Astrocyte of the spinal cord (primary cell): ENCODE measurements at places on chromosomes 2 and 18.

- DNase-seq = no peak
Measured at GRCh38 chr2:68992933-68993332, 18.5 kb downstream of the GKN1 start.

DNA sequence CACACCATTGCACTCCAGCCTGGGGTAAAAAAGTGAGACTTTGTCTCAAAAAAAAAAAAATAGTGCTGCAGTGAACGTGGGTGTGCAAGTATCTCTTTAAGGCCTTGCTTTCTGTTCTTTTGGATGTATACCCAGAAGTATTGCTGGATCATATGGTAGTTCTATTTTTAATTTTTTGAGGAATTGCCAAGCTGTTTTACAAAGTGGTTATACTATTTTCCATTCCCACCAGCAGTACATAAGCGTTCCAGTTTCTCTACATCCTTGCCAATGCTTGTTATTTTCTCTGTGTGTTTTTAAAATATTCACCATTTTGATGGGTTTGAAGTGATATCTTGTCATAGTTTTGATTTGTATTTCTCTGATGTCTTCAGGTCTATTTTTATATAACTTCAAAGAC lies 13.1 kb downstream of the ARMC9 start:
- peak; percentile 32 for DNase-seq

DNA sequence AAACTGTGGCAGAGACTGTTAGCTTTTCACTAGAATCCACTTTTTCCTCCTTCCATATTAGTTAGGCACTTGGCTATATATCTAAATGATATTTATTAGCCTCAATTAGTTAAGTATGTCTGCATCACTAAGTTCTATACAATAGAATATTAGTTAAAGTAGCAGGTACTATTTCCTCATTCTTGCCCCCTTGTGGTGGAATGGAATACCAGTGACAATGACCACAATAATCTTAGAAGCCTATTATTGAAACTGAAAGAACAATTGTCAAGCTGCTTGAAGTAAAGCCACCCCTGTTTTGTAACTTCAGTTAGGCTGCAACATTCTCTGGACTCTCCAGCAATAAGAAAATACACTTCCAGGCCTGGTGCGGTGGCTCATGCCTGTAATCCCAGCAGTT lies 476.3 kb upstream of the VWC2L start:
- peak; percentile 12 for DNase-seq

- DNase-seq = no peak
Measured at GRCh38 chr2:17969661-17970060, 91.2 kb downstream of the KCNS3 start.

- DNase-seq = no peak
Measured at GRCh38 chr2:134411279-134411827, 157.5 kb downstream of the MGAT5 start.

GRCh38 chr2:136327162-136327852 lies 209.4 kb upstream of the CXCR4 start:
- DNase-seq = peak; percentile 4

DNA sequence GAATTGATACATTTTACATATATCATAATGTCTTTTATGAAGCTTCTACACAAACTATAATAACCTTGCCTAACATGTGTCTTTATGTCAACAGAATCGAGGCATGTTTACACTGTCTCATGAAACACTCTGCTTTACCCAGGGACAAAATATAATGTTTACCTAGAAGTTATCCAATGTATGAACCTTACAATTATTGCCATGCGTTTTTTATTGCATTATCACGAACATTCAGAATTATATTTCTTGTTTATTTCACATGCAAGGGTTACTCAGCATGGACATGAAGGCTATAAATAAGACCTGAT lies 19.8 kb downstream of the LONRF2 start:
- no peak for DNase-seq

- no peak for DNase-seq
Measured at GRCh38 chr2:69947325-69947931, 14.0 kb downstream of the ASPRV1 start.

DNA sequence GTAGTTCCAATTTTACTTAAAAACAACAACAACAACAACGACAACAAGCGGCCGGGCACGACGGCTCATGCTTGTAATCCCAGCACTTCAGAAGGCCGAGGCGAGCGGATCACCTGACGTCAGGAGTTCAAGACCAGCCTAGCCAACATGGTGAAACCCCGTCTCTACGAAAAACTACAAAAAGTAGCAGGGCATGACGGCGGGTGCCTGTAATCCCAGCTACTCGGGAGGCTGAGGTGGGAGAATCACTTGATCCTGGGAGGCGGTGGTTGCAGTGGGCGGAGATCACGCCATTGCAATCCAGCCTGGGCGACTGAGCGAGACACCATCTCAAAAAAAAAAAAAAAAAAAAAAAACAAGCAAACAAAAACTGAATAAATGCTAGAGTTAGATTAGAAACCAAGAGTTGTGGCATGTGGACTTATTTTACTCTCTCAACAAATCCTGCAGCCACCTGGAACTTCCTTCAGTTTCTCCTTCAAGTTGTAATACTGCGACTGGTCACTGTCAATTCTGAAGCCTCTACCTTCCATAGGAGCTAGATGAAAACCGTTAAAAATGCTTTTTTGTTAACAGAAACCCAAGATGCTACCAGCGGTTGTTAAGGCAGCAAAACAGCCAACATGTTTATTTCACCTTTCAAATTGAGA lies 1.3 kb downstream of the ATP5F1A start:
- DNase-seq = no peak

GRCh38 chr2:128187032-128187654 lies 96.1 kb downstream of the UGGT1 start:
- DNase-seq = peak; percentile 77

DNA sequence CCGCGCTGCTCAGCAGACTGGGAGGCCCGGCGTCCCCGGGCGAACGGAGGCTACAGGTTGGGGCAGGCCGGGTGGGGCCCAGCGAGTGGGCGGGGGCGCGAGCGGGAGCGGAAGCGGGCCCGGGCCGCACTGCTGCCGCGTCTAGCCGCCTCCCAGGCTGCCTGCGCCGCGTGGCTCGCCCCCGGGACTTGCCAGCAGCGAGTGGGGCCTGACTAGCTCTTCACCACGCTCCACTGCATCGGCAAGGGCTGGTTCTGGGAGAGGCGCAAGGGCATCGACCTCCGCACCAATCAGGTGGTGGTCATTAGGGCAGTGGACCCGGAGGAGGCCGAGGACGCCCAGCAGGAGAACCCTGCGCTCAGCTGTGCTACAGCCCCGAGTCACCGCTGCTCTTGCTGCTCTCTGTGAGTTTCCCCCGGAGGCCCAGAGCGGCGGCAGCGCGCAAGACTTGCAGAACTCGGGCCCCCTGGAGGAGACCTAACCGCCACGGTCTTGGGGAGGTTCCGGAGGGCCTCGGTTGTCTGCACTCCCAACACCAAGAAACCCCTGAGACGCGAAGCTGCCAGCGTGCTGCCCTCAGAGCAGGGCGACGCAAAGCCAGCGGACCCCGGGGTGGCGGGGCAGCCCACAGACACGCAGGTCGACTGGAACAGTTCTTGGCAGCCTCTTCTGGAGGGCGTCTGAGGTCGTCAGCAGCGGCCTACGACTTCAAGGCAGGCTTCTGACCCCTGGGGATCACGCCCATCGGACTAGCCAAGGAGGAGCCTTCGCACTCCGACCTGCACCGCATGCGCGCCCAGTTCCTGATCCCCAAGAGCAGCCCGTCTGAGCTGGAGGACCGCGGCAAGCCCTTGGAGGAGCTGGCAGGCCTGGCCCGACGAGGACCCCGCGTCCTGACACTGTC lies 27.2 kb upstream of the PTPN2 start:
- peak; percentile 31 for DNase-seq

DNA sequence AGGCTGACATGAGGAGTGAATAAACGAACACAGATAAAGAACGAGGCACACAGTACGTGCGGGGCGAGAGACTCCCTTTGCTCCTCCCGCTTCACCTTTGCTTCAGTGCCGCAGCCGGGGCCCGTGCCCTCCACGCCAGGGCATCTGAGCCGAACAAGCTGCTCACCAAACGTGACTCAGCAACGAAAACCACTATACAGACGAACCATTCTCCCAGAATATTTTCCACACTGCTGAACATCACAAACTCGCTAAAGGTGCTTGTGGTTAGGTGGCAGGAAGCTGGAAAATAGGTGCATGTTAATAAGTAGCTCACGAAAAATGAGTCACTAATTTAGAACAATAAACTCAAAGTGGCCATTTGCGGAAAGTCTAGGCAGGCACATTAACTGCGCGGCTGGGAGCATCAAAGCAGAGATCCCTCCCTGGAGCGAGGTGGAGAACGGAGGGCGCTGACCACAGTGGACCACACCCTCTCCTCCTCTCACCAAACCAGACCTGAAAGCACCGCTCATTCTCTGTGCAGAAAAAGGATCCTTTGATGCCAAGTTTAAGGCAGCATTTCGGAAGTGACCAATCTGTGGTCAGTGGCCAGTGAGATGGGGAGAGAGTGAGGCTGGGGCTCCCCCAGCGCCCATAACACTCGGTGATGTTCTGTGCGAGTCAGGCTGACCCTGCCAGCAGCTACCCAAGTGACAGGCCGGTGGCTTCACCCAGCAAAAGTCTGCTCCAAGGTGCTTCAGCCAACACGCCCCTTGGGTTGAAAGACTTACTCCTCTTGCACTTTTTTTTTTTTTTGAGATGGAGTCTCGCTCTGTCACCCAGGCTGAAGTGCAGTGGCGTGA lies 153.2 kb downstream of the HDAC4 start:
- peak; percentile 81 for DNase-seq

GRCh38 chr18:68316636-68317035 lies 398.3 kb downstream of the TMX3 start:
- DNase-seq = peak; percentile 40

DNA sequence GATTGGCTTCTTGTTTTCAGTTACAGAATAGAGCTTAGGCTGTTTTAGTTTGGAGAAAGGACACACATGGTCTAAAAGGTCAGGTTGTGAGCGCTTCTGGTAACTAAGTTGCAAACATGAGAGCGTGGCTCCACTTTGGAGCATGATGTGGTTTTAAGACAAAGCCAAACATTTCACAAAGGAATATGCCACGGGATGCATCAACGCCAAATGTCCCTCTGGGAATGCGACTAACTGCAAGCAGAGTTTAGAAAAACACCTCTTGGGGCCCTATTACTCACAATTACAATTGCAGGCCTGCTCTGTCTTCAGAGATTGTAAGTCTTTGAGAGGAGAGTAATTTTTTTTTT lies 25.4 kb downstream of the MYO7B start:
- peak; percentile 10 for DNase-seq

- no peak for DNase-seq
Measured at GRCh38 chr2:229170171-229170570, 100.9 kb downstream of the PID1 start.

- DNase-seq = peak; percentile 67
Measured at GRCh38 chr2:217899231-217900009, 103.4 kb downstream of the TNS1 start.

DNA sequence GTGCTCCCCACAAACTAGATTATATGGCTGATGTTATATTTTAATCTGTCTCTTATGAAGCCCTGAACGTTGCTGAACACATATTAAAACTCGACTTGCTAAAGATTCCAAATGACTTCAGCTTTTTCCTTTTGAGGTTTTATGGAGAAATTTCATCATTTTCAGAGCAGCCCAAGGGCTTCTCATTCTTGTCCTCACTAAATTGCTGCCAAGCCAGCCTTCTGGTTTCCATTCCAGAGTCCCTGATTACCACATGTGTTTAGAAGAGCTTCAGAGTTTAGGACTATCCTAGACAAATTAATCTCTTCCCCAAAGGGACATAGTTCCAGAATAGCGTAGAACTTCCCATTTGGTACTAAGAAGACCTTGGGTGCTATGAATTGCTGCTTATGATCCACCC lies 77.8 kb upstream of the CCDC195 start:
- DNase-seq = no peak

- DNase-seq = no peak
Measured at GRCh38 chr2:590214-591175, 86.7 kb downstream of the TMEM18 start.

DNA sequence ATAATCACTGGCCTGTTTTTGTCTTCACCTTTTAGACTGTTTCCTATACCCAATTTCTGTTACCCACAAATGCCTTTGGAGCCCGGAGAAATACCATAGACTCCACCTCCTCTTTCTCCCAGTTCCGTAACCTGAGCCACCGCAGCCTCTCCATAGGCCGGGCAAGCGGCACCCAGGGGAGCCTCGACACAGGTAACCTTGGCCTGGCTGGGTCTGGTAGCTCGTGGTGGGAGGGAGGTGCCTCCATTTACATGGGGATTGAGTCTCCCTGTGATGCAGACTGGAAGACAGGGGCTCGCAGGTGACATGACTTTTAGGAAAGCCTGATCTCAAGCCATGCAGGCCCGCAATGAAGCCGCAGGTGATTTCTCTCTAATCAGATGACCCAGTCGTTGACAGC lies 100.6 kb downstream of the CABLES1 start:
- no peak for DNase-seq

DNA sequence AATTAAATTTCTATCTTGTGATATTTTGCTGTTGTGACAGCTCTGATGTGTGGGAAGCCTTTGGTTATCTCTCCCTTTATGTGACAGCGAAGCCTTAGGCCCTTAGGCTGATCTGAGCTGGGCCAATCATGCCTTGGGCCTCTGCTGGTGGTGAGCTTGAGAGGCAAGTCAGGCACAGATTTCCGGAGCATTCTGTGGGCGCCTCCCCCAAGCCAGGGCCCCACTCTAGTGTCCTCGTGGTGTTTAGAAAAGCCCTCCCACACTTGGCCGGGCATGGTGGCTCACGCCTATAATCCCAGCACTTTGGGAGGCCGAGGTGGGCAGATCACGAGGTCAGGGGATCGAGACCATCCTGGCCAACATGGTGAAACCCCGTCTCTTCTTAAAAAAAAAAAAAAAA lies 239.8 kb downstream of the SH3RF3 start:
- no peak for DNase-seq

GRCh38 chr2:110958346-110959119 lies 162.2 kb upstream of the BCL2L11 start:
- DNase-seq = no peak
